ENCODE measurements at places on chromosomes 5 and 9.

DNA sequence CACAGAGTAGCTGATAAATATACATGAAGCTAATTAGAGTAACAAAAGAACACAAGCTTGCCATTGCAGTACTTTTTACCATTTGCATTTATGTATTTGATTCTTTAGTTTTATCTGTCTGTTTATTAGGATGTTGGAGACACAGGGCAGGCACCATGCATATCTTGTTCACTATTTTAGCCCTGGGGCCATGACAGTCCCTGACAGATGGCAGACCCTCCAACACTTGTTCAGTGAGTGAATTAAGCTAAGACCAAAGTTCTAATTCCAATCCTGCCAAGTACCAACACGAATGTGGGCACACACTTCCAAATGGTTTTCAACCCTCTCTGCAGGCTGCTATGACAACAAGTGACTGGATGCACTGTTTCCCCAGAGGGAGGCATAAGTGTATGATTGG is 12.0 kb upstream of the RARS1 start:
- DNase-seq: no peak

GRCh38 chr5:161548487-161549094 is 2.1 kb upstream of the GABRB2 start:
- DNase-seq: no peak

DNA sequence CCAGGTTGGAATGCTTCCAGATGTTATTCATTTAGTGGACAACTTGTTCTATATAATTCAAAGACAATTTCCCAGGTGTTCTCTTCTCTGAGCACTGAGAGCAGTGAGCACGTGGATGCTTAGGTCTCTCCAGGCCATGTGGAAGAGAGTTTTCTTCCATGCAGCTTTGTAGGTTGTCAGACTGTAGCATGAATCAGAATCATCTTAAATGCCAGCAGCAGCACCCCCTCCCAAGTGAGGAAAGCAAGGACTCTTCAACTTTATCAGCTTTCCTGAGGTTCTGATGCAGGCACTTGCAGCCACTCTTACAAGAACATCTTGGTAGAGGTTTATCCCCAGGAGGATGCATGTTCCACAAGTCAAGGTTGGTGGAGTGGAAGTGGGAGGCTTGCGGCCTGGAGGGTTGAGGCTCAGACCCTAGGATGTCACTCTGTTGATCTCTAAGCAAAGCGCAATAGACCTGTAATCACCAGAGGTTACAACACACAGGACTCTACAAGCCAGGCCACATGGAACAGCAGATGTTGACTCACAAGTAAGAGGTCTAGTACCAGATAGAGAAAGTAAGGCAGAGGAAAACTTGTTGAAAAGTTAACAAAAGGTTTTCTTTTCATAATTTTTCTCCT is 47.7 kb downstream of the UGCG start:
- no peak for DNase-seq

DNA sequence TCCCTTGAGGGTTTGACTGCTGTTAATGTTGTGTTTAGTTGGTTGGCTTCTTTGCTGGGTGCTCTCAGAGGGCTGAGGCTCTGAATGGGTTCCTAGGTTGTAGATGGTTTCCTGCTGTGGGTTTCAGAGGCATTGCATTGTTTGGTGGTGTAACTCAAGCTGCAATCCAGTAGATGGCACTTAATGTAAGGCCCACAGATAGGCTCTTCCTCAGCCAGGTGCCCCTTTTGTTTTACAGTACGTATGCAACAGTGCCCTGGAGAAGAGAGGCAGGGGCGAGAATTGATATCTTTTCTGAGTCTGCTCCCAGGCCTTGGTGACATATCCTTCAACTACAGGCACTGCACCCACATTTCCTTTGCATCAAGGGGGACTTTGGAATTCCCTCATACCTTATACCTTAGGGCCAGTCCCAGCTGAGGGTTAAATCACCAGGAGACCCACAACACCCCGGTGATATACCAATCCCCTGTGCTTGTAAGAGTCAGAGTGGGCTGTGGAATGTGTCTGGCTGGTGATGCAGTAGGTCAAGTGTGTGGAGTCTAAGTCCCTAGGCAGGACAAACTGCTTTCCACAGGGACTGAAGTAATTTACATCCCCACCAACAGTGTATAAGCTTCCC is 7.0 kb upstream of the UGT3A2 start:
- no peak for DNase-seq

DNA sequence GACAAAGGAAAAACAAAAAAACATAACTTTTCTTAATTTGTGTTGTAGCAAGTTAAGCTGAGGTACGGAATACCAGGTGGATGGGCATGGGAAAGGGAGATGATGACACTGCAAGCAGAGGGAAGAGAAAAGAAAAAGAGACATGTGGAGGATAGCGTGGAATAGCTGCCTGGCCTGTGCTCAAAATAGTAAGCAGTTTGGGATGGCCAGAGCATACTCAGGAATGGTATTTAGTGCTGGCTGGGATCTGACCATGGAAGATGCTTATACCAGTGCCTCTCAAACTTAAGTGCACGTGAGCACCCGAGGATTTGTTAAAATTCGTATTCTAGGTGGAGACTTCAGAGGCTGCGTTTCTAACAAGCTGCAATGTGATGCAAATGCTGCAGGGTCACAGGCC is 41.3 kb downstream of the LNPEP start:
- no peak for DNase-seq

DNA sequence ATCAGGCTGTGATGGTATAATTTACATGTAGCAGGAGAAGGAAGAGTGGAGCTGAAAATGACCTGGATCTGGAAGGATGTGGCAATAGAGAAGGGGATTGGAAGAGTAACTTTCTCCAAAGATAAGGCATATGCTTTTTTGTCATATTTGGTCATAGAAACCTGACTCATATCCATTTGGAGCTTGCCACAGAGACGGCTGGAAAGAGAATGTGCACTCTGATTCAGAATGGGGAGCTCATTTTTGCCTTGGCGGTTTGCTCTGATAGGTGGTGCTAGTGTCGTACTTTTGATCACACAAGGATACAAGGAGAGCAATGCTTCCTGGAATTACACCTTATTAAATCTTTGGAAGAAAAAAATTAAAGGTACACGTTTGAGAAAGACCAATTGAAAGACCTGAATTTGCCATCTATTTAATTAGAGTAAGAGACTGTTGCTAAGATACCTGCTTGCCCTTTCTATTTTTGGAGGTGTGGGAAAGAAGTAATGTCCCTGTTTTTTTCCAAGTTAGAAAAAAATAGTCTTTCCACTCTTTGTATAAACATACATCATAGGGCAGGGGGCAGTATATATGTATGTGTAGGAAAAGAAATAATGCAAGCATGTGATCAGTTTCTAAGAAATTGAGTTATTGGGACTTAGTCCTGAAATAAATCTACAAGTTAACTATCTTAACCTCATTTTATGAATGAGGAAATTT is 5.4 kb downstream of the LSM11 start:
- no peak for DNase-seq

DNA sequence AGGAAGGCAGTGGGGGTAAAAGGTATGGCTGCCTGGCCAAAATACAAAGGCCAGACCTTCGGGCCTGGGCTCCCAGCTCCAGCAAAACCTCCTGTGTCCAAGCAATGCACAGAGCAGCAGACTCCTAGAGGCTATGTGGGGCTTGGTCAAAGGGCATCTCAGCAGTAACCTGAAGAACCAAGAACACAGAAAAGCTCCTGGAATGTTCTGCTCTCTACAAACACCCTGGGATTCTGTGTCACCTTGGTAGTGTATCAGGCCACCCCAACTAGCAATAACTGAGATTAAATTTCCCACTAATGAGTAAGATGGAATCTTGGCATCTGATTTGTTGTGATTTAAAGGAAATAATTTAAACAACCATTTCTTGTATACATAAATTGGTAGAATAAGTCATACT is 158.6 kb downstream of the GLIS3 start:
- no peak for DNase-seq

DNA sequence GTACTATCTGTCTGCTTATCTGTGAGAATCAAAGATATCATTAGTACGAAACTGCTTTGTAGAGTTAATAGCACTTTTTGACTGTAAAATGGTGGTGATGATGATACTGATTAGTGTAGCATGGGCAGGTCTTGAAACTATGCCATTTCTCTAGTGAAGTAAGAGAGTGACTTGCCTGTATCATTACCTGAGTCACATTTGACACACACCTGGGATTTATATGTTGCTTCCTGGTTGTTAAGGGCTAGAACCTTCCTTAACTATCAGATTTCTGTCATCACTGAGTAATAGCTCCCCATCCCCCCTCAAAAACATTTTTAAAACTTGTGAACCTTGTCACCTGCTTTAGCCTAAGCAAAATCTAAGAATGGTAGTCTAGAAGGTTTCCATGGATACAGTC is 135.6 kb upstream of the RORB start:
- DNase-seq: no peak

- no peak for DNase-seq
These were observed 15.1 kb upstream of the CSNK1G3 start for GRCh38 chr5:123496892-123497291.

DNA sequence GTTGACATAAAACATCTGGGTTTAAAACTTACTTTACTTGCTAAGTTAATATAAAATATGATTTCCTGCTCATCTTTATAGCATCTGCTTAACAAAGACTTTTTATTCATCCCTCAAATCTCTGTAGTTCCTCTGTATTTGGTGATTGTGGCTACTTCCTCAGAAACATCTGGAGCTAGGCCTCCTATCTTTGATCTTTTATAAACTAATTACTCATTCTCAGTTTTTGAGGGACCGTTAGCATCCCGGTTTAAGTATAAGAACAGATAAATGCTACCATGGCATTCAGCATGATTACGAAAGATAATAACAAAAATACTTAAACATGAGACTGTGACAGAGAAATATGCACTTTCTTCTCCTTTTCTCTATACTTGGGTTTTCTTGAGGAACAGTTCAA is 85.3 kb downstream of the SLC38A9 start:
- no peak for DNase-seq

DNA sequence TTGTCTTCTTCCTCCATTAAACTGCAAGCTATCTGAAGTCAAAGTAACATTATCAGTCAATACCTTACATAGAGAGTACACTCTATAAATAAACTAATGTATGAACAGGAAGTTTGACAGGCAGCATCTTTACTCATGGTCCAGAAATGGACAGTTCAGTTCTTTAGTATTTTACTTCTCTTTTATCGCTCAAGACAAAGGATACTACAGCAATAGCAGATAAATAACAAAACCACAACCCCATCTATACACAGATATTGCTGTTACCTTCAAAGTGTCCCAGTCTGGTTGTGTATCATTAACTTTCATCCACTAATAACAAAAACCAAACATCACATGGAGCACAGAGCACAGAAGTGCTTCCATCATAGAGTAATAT is 46.4 kb downstream of the SEMA5A start:
- no peak for DNase-seq

GRCh38 chr5:135745897-135746500 is 88.5 kb upstream of the SLC25A48 start:
- DNase-seq: no peak

DNA sequence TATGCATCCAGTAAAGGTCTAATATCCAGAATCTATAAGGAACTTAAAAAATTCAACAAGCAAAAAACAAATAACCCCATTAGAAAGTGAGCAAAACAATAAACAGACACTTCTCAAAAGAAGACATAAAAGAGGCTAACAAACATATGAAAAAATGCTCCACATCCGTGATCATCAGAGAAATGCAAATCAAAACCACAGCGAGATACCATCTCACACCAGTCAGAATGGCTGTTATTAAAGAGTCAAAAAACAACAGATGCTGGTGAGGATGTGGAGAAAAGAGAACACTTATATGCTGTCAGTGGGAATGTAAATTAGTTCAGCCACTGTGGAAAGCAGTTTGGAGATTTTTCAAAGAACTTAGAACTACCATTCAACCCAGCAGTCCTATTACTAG is 86.1 kb downstream of the WWC1 start:
- DNase-seq: no peak

DNA sequence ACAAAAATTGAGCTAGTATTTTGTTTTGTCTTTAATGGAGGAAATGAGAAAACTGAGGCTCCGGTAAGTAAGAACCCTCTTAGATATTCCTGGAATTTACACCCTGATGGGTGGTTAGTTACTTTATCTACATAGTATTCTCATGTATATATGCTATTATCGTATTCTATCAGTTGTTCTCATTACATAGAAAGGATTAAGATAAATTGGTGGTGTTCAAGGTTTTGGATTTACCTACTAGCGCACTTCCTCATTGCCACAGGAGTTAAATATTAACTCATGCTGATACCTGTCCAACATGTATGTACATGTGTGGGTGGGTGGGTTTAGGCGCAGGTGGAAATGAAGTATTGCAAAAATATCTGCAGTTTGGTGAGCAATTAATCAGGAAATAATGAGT is 61.1 kb upstream of the IFNE start:
- DNase-seq: no peak

- DNase-seq: no peak
These were observed 7.4 kb upstream of the SLC2A8 start for GRCh38 chr9:127389381-127390247.

- DNase-seq: no peak
These were observed 98.1 kb upstream of the TUT7 start for GRCh38 chr9:86452201-86452828.

GRCh38 chr5:18740301-18740700 is 1106.0 kb downstream of the TAF11L14 start:
- DNase-seq: no peak

GRCh38 chr5:150286820-150287219 is 2.8 kb downstream of the CAMK2A start:
- DNase-seq: no peak

DNA sequence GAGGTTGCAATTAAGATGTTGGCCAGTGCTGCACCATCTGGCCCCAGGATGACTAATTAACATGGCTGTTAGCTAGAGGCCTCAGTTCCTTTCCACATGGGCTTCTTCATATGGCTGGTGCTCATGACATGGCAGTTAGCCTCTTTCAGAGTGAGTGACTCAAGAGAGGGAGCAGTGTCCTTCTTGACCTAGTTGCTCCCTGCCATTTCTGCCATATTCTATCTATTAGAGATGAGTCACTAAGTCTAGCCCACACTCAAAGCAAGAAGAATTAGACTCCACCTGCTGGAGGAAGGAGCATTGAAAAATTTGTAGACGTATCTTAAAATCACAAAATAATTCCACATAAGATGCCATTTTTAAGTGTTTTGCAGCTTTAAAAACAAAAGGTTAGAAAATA is 651.2 kb upstream of the CCNG1 start:
- no peak for DNase-seq

- DNase-seq: no peak
These were observed 8.4 kb downstream of the ZNF131 start for GRCh38 chr5:43129161-43129560.

DNA sequence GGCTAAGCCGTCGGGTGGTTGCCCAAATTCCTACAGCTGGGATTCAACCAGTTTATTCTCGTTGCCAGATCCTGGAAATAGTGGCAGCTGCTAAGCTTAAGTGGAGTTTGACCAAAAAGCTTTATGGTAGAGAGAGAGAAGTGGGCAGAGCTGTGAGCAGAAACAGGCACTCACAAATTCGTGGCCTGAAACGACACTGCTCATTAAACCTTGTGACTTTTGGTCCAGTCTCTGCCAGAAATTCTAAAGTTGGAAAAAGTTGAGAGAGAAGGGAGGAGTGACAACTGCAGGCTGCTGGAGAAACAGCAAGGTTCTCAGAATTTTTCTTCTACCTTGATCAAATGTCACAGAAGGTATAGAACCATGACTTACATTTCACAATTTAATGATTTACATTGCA is 131.5 kb downstream of the MTX3 start:
- no peak for DNase-seq

GRCh38 chr9:109166771-109167601 is at the start of gene FRRS1L:
FRRS1L (minus strand) TSS chr9:109167249; CDS start chr9:109167138, 111 bp downstream.
- DNase-seq: no peak

Data from activated CD4-positive, CD25-positive, alpha-beta regulatory T cell (primary cell).